NCI-H2227 treated with DMSO at 0.1 percent for 48 hours (cell line): ENCODE measurements at places on chromosomes 11 and 22.

- no peak for DNase-seq
These were observed 250.0 kb downstream of the NXPE2 start for GRCh38 chr11:114928260-114928870.

GRCh38 chr11:108858622-108859021 lies 193.8 kb downstream of the DDX10 start:
- no peak for DNase-seq

GRCh38 chr11:133072378-133072777 lies 459.9 kb downstream of the OPCML start:
- DNase-seq, result no peak

DNA sequence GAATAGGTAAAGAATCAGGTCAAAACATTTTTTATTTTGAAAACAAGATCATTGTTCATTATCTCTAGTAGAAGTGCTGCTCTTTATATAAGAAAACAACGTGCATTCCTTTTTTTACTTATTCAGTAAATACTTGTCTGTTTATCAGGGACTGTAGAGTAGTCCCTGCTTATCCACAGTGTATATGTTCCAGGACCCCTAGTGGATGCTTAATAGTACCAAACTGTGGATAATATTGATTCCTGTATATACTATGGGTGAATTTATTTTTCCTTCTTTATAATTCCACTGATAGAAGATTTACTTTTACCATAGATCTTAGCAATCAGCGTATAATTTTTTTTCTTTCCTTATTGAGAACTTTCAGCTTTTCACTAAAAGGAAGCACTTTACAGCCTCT lies 32.6 kb downstream of the CEP295 start:
- no peak for DNase-seq

DNA sequence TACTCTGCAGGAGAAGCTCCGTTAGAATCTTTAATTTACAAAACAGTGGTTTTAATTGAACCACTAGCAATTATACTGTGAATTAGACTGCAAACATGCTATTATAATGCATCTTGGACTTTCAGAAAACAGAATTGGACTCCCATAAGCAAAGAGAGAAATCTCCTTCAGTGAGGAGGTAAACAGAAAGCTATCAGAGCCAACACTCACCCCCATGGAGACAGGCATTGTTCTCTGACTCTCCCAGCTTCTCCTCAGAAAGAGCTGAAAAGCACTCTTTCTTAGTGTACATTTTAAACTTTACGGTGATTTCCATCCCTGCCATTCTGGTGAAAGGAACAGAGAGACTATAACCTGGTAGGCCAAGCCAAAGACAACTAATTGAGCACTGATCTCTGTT lies 176.9 kb downstream of the GRIA4 start:
- no peak for DNase-seq

- DNase-seq, result no peak
These were observed 24.2 kb downstream of the SNU13 start for GRCh38 chr22:41664490-41664889.

DNA sequence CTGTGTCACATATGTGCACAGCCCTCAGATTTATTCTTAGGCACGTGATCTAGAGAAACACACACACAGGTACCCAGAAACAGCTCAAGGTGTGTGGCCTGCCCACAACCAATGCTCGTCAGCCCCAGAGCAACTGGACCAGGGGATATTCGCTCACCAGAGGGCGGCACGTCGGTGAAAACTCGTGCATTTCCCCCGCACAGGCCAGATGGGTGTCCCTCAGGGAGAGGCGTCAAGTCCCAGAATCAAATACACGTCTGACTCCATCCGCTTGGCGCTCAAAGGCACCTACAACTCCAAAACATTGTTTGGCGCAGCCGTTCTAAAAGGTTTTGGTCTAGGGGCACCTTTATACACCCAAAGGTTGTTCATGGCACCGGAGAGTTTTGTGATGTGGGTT lies 429.0 kb downstream of the BRD1 start:
- DNase-seq, result no peak

- no peak for DNase-seq
These were observed 179.2 kb downstream of the DBX1 start for GRCh38 chr11:19980957-19981669.

- DNase-seq, result no peak
These were observed 286.7 kb upstream of the CCDC90B start for GRCh38 chr11:83572581-83573496.

DNA sequence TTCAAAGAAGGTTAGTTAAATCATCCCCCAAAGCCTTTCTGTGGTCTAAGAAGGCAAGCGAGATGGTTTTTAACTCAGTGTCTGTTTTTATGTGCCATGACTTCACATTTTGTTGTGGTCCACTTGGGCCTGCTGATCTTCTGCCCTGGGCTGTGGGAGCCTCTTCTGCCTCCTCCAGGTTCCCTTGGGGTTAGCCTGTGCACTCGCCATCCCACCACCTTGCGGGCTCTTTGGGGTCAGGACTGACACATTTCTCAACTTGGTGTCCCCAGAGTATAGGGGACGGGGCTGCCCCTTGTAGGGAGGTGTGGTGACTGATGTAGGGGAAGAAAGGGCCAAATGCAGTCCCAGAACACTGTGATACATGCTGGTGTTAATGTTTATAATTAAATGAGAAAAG lies 207.0 kb downstream of the TBC1D22A start:
- no peak for DNase-seq

DNA sequence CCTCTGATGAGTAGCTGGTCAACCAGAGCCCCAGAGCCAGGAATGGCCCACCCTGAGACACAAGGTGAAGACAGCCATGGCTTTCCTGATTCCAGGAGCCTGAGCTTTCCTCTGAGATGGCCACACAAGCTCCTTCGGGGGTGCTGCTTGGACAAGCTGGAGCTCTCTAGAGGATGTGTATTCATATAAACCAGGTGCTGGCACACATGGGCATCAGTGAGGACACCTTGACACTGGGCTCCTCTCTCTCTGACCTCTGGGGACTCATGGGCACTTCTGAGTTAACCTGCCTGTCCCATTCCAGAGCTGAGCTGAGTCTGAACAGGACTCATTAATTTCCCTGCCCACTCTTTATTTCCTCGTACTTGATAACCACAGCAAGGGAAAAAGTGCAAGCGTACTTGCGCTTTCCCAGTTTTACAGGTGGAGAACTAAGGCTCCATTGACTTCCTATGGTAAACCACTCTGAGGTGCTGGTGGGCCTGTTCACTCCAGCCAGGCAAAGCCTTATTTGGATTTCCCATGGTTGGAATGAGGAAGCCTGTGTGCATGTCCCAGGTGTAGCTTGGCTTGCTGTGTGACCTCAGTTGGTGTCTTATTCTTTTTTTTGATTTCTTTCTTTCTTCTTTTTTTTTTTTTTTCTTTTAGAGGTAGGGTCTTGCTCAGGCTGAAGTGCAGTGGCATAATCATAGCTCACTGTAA lies 25.4 kb downstream of the INSC start:
- no peak for DNase-seq

GRCh38 chr22:35452351-35452781 lies 52.4 kb downstream of the MCM5 start:
- no peak for DNase-seq

DNA sequence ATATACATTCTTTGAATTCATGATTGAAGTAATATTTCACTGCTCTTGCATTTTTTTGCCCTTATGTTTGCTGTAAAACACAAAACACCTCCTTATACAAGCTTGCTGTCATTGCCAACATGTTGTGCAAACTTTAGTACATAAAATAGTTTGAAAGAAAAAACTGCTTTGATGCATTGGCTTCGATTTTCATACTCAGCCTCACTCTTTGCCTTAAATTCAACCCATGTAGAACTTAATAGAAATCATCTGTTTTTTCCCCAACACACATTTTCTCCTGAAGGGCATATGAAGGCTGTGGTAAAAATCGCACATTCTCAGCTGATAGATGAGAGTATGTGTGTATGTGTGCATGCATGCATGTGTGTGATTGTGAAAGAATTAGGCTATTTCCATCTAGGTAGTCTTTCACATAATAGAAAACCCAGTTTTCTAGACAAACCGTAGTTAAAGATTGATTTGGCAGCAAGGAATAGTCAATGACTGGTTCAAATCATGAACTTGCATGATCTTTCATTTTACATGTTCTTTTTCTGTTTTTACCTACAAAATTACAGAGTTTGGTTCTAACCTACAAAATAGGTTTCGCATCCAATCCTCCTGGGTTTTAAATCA lies 72.8 kb upstream of the MTMR2 start:
- DNase-seq, result no peak

- DNase-seq, result no peak
These were observed 32.6 kb upstream of the APOA1 start for GRCh38 chr11:116870054-116870453.

- DNase-seq, result no peak
These were observed 29.4 kb downstream of the SYT9 start for GRCh38 chr11:7281079-7281478.

DNA sequence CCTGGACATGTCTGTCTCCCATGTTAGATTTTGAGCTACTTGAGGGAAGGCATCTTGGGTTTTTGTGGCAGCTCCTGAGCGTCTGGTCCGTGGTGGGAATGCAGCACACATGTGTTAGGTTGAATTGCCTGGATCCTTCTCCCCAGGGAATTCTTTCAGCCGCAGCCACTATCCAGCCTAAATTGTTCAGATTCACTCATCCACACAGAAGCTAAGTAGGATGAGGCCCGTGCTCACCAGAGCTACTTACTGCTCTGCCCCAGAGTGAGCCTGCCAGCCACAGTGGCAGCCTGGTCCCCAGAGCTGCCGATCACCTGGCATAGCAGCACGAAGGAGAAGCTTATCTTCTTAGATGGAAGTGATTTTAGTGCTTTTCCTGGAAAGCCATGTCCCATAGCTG lies 34.4 kb upstream of the SORL1-AS1 start:
- DNase-seq, result no peak

GRCh38 chr11:100467821-100468508 lies 219.1 kb upstream of the ARHGAP42 start:
- DNase-seq, result no peak

GRCh38 chr22:36395055-36395849 lies 7.5 kb upstream of the MYH9 start:
- DNase-seq, result no peak

DNA sequence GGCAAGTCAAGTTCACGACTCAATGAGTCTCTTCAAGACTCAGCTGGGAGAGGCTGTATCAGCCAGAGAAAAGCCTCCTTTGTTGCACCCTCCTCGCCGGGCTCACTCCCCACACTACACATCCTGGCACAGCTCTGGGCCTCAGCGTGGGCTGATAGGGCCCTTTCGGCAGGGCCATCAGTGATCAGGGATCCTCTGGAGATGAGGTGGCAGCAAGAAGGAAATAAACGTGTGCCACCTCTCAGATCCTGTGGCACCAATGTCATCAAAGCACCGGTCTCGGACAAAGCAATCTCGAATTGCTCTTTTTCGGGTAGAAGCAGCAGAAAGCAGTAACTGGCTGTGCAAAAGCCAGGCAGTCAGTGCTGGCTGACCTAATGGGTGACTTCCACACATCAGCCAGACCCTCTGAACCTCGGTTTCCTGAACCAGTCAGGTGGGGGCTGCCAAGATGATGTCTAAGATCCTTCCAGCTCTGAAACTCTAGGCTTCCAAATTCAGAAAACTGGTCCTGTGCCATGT lies 2.1 kb downstream of the EHD1 start:
- DNase-seq, result no peak

- no peak for DNase-seq
These were observed 137.8 kb downstream of the KIRREL3 start for GRCh38 chr11:126862664-126863243.

- no peak for DNase-seq
These were observed 38.4 kb upstream of the KLHL35 start for GRCh38 chr11:75471176-75471973.

- DNase-seq, result no peak
These were observed 34.9 kb downstream of the RSPH14 start for GRCh38 chr22:23106906-23107367.

- peak; percentile 9 for DNase-seq
These were observed 31.5 kb downstream of the KIAA0930 start for GRCh38 chr22:45208993-45209838.

GRCh38 chr11:32333320-32333991 lies 101.9 kb downstream of the WT1 start:
- DNase-seq, result no peak

DNA sequence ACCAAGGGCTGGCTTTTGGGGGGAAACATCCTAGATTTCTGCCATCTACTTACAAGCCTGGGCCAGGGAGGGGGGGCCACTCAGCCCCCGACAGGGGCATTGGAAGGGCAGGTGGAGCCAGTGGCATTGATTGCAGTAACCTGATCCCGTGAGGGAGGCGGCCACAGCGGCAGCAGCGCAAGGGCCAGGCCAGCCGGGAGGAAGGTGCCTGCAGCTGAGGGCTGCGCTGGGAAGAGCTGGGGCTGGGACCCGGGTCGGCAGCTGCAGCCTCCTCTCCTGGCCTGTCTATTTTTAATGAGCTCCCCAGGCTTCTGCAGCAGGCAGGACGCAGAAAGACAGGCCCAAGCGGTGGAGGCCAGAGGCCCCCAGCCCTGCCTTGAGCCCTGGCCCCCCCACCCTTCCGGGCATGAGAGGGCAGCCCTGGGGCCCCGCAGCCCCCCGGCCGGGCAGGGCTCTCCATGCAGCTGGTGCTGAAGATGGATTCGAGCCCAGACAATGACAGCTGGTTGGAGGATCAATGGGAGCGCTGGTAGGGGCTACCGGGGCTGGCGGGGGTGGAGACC lies 10.6 kb downstream of the FREY1 start:
- DNase-seq, result peak; percentile 73

GRCh38 chr11:76721755-76722677 lies 51.5 kb upstream of the LRRC32 start:
- DNase-seq, result peak; percentile 81

DNA sequence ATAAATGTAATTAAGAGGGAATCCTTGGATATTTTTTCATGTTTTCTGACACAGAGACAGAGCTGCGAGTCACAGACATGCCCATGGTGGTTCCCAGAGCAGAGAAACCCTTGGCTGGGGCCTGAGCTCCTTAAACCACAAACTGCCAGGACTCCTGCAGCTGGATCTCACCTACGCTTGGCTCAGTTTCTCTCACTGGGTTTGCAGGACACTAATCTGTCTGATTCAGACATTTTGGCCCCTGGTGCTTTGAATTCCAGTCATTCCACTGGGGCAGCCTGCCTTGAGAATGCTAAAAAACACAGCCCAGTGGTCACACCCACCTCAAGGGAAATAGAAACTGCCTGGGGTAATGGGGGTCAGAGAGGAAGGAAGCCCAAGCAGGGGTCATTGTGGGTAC lies 122.6 kb downstream of the CCDC81 start:
- DNase-seq, result no peak

DNA sequence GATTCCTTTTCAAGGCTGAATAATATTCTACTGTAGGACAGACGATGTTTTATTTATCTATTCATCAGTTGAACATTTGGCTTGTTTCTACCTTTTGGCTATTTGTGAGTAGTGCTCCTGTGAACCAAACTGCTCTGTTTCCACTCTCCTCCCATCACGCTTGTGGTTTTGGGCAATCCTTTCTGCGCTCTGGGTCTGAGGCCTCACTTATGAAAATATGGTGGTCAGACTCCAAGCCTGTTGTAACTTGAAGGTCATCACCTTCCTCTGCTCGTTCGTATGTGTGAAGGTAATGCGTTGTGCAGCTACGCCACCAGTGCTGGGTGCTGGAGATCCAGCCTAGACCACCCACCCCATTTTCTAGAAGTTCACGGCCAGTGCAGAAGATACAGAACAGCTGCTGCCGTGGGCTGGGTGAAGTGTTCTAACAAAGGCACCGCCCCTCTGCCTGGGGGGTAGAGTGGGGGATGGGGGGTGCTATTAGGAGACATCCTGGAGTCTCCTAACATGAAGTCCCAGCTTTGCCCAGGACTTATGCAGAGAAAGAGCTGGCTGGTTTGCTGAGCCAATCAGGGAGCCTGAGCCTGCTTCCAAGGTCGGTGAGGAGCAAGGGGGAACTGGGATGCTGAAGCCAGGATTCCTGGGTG lies 21.0 kb downstream of the PTPN5 start:
- no peak for DNase-seq

- no peak for DNase-seq
These were observed 17.1 kb downstream of the PCF11 start for GRCh38 chr11:83174008-83174407.
